Glomerular endothelial cell (primary cell): ENCODE measurements at places on chromosomes 7 and 10. TPM values are rescaled to one million over a fixed set of nuclear protein-coding genes. Genes with fewer than 3 reads are reported as not detected.

The RET gene
- total RNA-seq = 0.44 and 2.3 TPM in 2 replicates

The ADAM12 gene
- 5.6 and 15.4 TPM in 2 replicates for total RNA-seq

The MRLN gene
- not detected in 2 replicates for total RNA-seq

The BLNK gene
- total RNA-seq = not detected in 2 replicates

The TEX47 gene
- total RNA-seq = not detected in 2 replicates
